Stimulated activated CD8-positive, alpha-beta memory T cell treated with anti-CD3 and anti-CD28 coated beads, Interleukin-7, amount 100 ng/mL, for 1 hour (primary cell): ENCODE measurements at places on chromosomes 4 and X.

DNA sequence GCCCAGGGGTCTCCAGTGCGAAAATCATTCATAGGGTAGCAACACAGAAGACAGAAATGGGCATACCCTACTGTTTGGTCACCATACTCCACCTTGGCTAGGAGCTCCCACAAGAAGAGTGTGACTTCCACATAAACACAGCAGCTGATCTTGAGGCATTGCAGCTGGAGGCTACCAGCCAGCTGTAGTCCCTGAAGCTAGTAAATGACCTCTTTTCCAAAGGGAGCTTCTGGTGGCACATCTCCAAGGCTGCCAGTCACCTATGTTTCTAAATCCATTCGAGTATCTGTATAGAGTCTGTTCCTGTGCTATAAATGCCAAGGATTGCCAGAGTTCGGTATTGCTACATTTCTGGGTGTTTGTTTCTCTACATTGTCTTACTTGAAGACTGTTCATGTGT, 21.3 kb upstream of the PNPLA4 start:
- DNase-seq = no peak

DNA sequence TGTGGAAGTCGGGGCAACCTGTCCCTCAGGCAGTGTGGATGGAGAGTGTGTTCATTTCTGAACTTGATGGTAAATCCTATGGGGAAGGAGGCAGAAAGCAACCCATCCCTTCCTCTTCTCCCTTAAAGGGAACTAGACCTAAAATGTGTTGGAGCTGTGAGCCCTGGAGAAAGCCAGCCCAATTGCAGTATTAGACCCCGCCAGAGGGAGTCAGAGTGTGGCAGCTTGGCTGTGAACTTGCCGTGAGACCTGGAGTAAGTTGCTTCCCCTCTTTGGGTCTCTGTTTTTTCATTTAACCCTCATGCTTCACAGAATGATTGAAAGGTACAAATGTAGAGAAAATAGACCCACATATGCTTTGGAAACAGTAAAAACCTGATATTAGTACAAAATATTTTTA, 108.7 kb upstream of the PAK3 start:
- no peak for DNase-seq

- no peak for DNase-seq
Measured at GRCh38 chr4:156499684-156500083, 471.9 kb downstream of the PDGFC start.

- no peak for DNase-seq
Measured at GRCh38 chr4:142706381-142706780, 139.7 kb downstream of the INPP4B start.

DNA sequence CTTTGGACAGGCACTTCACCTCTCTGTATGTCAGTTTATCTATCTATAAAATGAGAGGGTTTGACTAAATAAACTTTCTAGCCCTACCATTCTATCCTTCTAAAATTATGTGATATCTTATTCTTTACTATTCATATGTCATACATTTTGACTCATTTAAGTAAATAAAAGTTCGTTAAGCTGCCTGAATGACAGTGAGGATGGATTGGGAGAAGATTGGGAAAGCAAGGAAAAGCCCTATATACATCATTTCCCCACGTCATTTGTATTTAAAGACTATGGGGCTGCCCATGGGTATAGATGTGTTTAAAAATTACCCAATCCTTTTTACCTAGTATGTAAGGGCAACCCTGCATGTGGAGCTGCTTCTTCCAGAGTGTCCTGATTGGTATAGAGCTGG, 5.3 kb downstream of the SLC16A2 start:
- DNase-seq = no peak

- no peak for DNase-seq
Measured at GRCh38 chrX:23745786-23746185, 2.7 kb upstream of the ACOT9 start.

- no peak for DNase-seq
Measured at GRCh38 chr4:38091636-38092035, 131.4 kb downstream of the PTTG2 start.

DNA sequence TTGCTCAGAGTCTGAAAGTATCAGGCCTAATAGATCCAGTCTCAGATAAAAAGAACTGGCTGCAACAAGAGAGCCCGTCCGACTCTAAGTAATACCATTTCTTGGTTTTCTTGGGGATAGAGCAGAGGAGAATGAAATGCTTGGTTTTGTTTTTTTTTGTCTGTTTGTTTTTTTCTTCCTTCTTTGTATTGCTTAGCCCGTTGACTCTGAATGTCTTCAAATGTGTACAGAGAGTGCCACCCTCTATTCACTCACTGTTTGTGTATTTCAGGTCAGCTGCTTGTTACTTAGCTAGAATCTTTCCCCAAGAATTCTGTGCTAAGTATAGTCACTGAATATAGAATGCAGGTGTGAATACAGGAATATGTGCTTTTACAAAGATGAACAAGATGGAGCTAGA, 5.7 kb upstream of the TMEM156 start:
- DNase-seq = no peak

GRCh38 chr4:158788516-158788915, 19.7 kb downstream of the FNIP2 start:
- no peak for DNase-seq

DNA sequence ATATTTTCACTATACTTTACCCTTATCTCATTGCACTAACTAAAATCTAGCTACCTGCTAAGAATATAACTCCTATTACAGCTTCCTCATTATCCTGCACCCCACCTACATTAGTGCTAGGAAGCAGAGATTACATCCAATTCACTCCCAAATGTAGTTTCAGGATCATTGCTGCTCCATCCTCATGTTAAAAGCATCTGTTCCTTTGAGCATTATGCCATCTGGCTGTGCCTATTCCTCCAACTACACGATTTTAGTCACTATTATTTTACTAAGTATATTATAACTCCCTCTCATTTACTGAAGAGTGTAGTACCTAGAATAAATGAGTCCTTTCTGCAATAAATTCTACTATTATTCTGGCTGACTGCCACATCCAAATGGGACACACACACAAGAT, 1586.9 kb downstream of the TECRL start:
- no peak for DNase-seq

DNA sequence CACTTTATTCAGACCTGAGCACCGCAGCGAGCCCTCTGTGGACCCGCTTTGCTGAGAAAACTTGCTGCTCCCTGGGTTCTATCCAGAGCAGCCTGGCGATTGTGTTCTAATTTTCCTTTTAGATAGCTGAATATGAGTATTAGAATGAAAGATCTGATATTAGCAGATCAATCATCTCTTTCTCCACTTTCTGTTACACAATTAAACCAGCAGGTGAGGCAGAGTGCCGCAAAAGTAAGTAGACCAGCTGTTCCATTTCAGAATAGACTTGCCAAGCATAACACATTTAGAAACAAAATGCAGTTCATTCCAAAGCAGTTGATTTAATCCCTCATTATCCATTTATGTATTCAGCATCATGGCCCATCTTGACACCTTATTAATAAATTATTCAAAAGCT, 58.6 kb downstream of the PALLD start:
- DNase-seq = no peak

DNA sequence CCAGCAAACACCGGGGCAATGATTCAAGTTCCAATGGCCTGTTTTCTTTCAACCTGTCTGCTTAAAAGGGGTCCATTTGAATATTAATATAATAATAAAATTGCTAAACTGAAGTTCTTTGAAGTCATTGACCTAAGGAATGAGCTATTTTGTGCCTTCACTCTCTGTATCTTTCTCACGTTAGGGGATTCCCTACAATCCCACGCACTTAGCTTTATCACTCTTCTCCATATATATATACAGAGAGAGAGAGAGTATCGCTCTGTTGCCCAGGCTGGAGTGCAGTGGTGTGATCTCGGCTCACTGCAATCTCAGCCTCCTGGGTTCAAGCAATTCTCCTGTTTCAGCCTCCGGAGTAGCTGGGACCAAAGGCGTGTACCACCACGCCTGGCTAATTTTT, 83.9 kb upstream of the NWD2 start:
- DNase-seq = no peak

DNA sequence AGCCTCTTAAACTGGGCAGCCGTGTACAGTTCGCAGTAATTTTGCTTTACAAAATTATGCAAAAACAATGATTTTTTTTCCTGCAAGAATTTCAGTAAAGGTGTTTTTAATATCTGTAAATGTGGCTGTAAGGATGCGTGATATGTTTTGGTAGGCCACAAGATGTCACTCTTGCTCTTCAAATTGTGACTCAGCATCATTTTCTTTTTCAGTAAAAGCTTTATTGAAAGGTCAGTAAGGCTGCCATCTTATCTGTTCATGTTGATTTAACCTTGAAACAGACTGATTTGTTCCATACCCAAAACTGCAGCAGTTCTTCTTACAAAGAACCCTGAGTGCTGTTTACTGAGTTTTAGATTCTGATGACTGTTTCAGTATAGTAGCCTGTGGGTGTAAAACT, 39.9 kb downstream of the TXLNG start:
- no peak for DNase-seq

DNA sequence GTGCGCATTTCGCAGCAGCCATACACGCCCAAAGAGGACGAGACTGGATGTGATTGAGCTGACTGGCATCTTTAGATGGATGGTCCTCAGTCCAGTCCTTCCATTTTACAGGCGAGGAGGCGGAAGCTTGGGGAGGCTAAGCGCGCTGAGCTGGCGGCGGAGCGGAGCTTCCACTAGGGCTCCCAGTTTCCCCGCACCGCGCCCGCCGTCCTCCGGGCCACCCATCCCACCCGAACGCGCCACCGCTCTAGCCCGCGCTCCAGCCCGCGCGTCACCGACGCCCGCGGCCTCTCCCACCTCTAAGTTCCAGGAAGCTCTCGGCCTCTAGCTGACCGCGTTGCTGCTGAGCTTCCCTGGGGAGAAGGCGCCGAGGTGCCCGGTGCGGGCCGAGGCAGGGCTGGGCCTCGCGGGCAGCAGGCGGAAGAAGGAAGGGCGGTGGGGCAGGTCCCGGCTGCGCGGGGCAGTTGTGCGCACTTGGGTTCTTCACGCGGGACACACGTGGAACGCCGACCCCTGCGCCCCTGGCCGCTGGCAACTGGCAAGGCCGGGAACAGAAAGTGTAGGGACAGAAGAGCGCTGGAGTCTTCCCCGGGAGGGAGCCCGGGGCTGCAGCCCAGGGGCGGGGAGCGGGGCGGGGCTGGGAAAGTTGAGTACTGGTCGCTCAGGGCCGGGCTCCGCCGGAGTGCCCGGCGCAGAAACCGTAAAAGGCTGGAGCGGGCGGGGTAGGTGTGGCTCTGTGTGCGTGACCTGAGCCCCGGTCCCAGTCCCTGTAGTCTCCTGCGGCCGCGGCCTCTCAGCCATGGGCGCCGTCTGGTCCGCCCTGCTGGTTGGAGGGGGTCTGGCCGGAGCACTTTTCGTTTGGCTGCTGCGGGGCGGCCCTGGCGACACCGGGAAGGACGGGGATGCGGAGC, at the start of gene STBD1:
Gene STBD1, plus strand, starts transcription at position 763 of the 911 bp plus-strand sequence. Its CDS starts 37 bp downstream, at position 800.
- DNase-seq = no peak
